ENCODE measurements at places on chromosomes 5 and 9.

- DNase-seq = no peak
These were observed 19.7 kb downstream of the FANCC start for GRCh38 chr9:95297760-95298159.

GRCh38 chr5:158897444-158898160 is 202.1 kb downstream of the EBF1 start:
- no peak for DNase-seq

DNA sequence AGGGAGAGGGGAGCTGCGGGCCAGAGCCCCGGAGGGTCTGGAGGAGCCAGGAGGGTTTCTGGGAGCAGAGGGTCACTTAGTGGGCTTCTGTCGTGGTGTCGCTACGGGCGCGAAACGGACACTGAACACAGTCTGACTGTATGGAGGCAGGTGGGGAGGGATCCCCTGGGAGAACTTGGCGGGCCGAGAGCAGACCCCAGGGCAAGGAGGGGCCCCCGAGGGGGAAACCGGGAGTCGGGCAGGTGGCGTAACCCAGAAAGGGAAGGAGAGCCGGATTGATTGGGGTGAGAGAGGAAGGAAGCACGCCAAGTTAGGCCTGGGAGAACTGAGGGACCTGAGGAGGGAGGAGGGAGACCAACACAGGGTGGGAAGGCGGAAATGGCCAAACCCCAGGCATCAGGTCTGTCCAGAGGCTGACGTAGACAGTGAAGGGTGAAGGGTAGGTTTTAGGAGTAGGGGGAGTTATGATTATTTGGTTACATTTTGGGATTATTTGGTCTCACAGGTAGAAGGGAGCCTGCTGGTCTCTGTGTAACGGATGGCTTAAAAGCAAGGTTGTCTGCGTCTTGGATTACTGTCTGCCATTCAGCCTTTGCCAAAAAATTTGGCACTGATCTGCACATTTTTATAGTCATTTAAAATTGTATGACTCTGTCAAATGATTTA is 3.3 kb upstream of the MSMP start:
- peak; percentile 75 for DNase-seq

GRCh38 chr5:77637170-77637997 is 1.1 kb downstream of the OTP start:
- no peak for DNase-seq

DNA sequence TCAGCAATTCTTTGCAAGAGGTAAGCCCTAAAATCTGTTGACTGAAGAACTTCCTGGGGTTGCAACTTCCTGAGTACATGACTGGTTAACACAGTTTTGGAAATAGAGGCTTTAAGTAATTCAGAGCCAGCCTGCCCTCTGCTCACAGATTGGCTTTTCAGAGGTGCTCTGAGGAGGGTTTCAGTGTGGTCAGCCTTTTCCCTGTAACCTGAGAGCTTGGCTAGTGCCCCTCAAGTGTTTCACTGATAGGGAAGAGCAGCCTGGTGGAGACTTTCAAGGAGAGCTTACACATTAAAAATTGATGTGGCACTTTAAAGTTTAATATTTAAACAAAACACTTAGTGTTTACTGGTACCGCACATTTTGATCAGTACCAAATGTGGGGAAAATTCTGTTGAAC is 56.7 kb upstream of the FOXB2 start:
- no peak for DNase-seq

GRCh38 chr5:76402251-76402885 is 717 bp upstream of the IQGAP2 start:
- DNase-seq = peak; percentile 93

DNA sequence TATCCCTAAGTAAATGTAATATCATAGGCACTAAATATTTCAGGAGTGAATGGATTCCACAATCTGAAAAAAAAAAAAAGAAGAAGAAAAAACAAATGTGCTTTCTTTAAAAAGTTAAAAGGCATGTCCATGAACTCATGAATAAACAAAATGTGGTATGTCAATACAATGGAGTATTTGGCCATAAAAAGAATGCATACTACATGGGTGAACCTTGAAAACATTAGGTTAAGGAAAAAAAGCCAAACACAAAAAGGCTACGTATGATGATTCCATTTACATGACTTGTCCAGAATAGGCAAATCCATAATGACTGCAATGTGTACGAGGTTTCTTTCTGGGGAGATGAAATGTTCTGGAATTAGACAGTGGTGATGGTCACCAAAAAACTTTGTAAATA is 45.3 kb downstream of the FNIP1 start:
- no peak for DNase-seq

- DNase-seq = no peak
These were observed 102.3 kb upstream of the LMX1B start for GRCh38 chr9:126511411-126511810.

- no peak for DNase-seq
These were observed 302.9 kb downstream of the NSG2 start for GRCh38 chr5:174348311-174348981.

GRCh38 chr9:89042984-89043383 is 51.7 kb downstream of the S1PR3 start:
- no peak for DNase-seq

- DNase-seq = no peak
These were observed 23.6 kb upstream of the TEK start for GRCh38 chr9:27085456-27085855.
